ENCODE measurements at places on chromosomes 6 and 20. TPM values are rescaled to one million over a fixed set of nuclear protein-coding genes. Genes with fewer than 3 reads are reported as not detected.

Gene ELOVL2
- 12.4 TPM for polyA plus RNA-seq

- no peak for DNase-seq
Observed at GRCh38 chr6:106561686-106562405, 67.5 kb downstream of the RTN4IP1 start.

Gene COL9A3
- 10.3 TPM for polyA plus RNA-seq

Gene RGS17
- polyA plus RNA-seq = 3.6 TPM

Gene LIN28B
- 0.40 TPM for polyA plus RNA-seq

Gene GPSM3
- polyA plus RNA-seq = 10.2 TPM

DNA sequence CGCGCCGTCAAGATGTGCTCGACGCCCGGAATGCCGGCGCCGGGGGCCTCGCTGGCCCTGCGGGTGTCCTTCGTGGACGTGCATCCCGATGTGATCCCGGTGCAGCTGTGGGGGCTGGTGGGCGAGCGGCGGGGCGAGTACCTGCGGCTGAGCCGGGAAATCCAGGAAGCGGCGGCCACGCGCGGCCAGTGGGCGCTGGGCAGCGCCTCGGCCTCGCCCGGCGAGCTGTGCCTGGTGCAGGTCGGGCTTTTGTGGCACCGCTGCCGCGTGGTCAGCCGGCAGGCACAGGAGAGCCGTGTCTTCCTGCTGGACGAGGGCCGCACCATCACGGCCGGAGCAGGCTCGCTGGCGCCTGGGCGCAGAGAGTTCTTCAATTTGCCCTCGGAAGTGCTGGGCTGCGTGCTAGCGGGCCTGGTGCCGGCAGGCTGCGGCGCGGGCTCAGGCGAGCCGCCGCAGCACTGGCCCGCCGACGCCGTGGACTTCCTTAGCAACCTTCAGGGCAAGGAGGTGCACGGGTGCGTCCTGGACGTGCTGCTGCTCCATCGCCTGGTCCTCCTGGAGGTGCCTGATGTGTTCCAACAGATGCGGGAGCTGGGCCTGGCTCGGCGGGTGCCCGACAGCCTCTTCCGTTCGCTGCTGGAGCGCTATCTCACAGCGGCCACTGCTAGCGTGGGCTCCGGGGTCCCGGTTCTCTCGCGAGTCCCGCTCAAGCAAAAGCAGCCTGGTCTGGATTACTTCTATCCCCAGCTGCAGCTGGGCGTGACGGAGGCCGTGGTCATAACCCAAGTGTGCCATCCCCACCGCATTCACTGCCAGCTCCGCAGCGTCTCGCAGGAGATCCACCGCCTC is 656 bp downstream of the TDRD6 start:
- DNase-seq = no peak

DNA sequence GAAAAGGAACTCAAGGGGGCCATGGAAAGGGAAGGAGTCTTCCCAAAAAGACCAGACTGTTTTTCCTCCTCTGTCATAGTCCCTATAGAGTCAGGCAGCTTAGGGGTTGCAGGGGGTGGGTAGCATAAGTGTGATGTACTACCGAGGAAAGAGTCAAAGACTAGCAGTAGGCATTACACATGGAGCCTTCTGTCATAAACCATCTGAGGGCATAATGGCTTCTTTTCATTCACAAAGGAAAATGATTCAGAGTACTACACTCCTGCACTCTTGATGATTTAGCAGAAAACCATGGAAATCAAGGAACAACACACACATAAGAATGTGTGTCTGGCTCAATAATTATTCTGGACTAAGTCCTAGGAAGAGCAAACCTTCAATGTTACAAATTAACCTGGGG is 14.9 kb downstream of the PLN start:
- DNase-seq = no peak

Gene B3GAT2
- polyA plus RNA-seq = 1.7 TPM

Gene SENP6
- 186 TPM for polyA plus RNA-seq

Gene HAO1
- polyA plus RNA-seq = not detected

Gene CDKAL1
- 25.5 TPM for polyA plus RNA-seq

DNA sequence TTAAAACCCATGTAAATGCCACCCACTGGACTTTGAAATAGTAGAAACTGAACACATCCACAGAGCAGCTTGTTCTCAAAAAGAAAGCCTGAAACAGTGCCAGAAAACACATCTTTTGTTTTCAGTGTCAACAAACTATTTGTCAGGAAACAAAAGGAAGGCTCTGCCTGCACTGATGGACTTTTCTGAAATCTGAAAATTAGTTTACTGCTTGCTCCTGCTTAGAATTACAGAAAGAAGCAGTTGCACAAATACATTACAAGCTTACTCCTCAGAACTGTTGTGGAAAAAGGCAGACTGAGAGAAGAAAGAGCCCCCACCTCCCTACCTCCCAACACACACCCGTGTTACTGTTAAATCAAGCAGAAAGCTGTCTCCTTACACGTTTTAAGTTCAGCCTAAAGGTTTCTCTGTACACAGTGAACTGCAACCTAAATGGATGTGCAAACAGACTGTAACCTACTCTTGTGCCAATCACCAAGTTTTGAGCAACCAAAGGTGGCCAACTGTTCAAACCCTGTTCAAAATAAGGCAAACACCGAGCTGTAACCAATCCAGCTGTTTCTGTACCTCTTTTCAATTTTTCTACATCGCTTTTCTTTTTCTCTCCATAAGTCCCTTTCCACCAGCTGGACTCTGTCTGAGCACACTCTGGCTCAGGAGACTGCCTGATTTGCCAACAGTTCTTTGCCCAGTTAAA is 43.7 kb downstream of the FRK start:
- peak; percentile 25 for DNase-seq

- no peak for DNase-seq
Observed at GRCh38 chr6:125738276-125738675, 11.2 kb upstream of the HEY2 start.

- no peak for DNase-seq
Observed at GRCh38 chr6:129539032-129539431, 170.9 kb downstream of the ARHGAP18 start.

Gene TMEM151B
- 0.88 TPM for polyA plus RNA-seq

Gene BNIP5
- 0.17 TPM for polyA plus RNA-seq

DNA sequence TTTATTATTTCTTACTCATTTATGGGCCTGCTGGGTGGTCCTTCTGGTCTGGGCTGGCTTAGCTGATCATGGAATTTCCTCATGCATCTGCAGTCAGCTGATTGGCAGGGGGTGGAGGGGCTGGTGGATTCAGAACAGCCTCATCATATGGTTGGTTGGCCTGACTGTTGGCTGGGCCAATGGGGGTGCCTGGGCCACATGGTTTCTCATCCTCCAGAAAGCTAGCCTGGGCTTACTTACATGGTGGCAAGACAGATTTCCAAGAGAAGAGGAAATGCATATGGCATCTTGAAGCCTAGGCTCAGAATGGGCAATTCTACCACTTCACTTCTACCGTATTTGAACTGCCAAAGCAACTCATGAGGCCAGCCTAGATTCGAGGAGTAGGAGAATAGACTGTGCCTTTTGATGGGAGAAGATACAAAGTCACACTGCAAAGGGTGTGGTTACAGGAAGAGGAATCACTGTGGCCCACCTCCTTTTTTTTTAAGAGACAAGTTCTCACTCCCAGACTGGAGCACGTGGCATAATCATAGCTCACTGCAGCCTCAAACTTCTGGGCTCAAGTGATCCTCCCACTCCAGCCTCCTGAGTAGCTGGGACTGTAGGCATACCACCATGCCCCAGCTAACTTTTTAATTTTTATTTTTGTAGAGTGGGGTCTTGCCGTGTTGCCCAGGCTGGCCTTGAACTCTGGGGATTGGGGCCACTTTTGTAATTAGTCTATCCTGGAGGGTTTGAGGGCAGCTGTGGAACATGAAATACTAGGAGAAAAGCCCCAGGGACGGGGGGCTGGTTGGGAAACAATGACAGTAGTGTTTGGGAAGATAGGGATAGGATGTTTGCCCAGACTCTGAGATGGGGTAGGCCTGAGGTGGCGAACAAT is 47.6 kb upstream of the RNF24 start:
- DNase-seq = no peak

DNA sequence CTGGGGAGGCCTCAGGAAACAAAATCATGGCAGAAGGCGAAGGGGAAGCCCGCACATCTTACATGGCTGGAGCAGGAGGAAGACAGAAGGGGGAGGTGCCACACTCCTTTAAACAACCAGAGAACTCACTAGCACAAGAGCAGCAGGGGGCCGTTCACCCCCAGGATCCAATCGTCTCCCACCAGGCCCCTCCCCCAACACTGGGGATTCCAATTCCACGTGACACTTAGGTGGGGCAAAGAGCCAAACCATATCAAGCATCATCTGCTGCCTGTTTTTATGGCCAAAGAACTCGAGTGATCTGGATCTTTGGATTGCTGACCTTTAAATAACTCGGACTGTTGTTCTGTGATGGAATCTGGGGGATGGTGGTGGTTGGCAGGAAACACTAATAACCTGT is 28.0 kb downstream of the PNLDC1 start:
- no peak for DNase-seq

Gene INSM1
- not detected for polyA plus RNA-seq

GRCh38 chr6:5361396-5361795 is 100.1 kb downstream of the FARS2 start:
- DNase-seq = no peak
